ENCODE measurements at places on chromosomes 3 and 15. TPM values are rescaled to one million over a fixed set of nuclear protein-coding genes. Genes with fewer than 3 reads are reported as not detected.

The UACA gene
- 41.1 TPM for total RNA-seq

The TMEM266 gene
- total RNA-seq: not detected

The AP3B2 gene
- total RNA-seq: 1.6 TPM

The ITGA11 gene
- 20.8 TPM for total RNA-seq

The TMCO5A gene
- total RNA-seq: not detected

The NPHP3 gene
- total RNA-seq: 22.5 TPM

The MBNL1 gene
- total RNA-seq: 177 TPM

The UBR1 gene
- total RNA-seq: 12.5 TPM

The THBS1 gene
- total RNA-seq: 614 TPM
